Sciatic nerve (tissue), 2 donors: ENCODE measurements at places on chromosomes 3 and 15.

DNA sequence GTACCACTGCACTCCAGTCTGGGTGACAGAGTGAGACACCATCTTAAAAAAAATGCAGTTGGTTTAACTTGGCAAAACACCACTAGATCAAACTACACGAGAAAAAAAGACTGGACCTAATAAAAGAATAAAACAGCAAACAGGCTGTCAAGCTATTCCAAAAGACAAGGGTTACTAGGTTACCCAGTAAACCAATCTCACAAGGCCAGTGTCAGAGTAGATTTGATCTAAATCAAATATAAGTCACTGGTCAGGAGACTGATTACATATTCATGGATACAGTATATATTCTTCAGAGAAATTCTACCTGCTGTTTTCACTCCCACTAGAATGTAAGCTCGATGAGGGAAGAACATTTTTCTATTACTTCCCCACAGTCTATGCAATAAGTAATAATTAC lies 2.5 kb upstream of the GANC start:
- no peak for DNase-seq

DNA sequence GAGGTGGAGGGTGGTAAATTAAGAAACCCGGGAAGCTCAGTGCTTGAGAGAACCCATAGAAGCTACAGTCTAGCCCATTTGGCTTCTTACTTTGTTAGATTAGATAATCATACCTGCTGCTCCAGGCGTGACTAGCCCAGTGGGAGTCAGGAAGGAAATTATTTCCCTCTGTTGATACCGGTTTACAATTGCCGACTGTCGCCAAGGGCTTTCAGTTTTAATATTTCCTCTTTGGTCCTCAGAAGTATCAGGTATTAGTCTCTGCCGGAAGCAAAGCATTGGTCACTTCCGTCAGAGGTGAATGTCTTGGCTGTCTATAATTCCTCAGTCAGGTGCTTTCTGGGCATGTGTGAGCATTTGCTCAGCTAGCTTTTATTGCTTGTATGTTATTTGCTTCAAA lies 75.2 kb downstream of the LPP start:
- no peak for DNase-seq

GRCh38 chr15:28021281-28022039 lies 77.7 kb downstream of the OCA2 start:
- DNase-seq = no peak

GRCh38 chr15:99472416-99473145 lies 93.2 kb upstream of the MEF2A start:
- no peak for DNase-seq
